ENCODE measurements at places on chromosomes 5 and 9. TPM values are rescaled to one million over a fixed set of nuclear protein-coding genes. Genes with fewer than 3 reads are reported as not detected.

Gene ROPN1L
- polyA plus RNA-seq = 0.95 TPM

Gene ZBTB6
- polyA plus RNA-seq = 15.1 TPM

Gene RORB
- polyA plus RNA-seq = 0.20 TPM

Gene FAM78A
- polyA plus RNA-seq = 2.4 TPM

Gene PDZD2
- polyA plus RNA-seq = 22.1 TPM

Gene LRRC26
- polyA plus RNA-seq = not detected

Gene ADCY2
- 5.5 TPM for polyA plus RNA-seq

Gene GPR151
- polyA plus RNA-seq = not detected

Gene PDE6A
- polyA plus RNA-seq = 0.25 TPM

Gene FBLL1
- 0.48 TPM for polyA plus RNA-seq

Gene DNAJB5
- polyA plus RNA-seq = 9.3 TPM

Gene DMRT2
- polyA plus RNA-seq = 2.0 TPM

Gene GLDC
- polyA plus RNA-seq = 22.4 TPM

Gene GPSM1
- polyA plus RNA-seq = 27.4 TPM

Gene FCN2
- 0.48 TPM for polyA plus RNA-seq

Gene PCDHGA6
- polyA plus RNA-seq = 8.1 TPM
